LoVo (cell line): ENCODE measurements at places on chromosomes 3 and 15.

- peak; percentile 38 for DNase-seq
Measured at GRCh38 chr15:42033214-42033873, 12.5 kb upstream of the PLA2G4E start.

DNA sequence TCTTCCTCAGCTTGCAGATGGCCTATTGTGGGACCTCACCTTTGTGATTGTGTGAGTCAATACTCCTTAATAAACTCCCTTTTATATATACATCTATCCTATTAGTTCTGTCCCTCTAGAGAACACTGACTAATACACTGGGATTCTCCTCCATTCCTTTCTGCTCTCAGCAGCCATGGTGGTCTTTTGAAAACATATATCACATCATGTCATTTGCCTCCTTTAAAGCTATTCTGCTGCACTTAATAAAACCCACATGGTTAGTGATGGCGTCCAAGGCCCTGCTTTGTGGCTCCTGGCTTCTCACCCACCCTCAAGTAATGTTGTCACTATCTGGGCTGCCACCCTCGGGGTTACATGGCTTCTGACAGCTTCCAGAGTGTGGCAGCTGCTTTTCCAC lies 169.5 kb downstream of the CADPS start:
- no peak for DNase-seq

- DNase-seq = no peak
Measured at GRCh38 chr3:11591391-11592282, 52.1 kb downstream of the VGLL4 start.

- DNase-seq = no peak
Measured at GRCh38 chr3:144272680-144273079, 301.1 kb downstream of the DIPK2A start.

DNA sequence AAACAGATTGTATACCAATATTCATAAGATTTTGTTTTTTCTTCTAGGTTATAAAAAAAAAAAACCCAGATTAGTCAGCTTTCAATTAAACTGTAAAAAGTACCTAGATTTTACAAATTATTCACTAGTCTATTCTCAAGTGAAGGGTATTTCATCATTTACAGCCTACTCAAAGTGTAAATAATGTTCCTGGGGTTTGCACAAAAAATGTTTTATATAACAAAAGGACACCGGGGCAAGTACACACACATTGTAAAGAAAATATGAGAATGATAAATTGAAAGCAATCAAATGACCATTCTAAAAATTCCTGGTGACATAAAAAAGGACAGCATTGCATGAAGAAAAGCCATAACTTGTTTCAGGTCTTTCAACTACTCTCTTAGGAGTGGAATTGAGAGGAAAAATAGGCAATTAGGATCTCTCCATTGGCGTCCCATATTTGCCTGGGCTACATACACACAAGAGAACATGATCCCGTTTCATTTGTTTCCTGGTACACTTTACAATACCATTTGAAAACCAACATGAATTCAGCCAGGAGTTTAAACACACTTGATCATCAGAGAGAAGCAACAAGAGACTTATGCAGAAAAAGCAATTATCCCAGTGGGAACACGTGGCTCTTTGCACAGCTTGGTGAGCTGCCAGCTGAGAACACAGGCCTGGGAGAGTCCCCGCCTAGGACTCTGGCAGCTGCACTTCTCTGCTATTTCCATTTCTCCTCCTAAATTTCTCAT lies 1039.2 kb downstream of the ROBO1 start:
- DNase-seq = no peak

GRCh38 chr15:82047453-82048400 lies 1.9 kb upstream of the MEX3B start:
- no peak for DNase-seq

- DNase-seq = no peak
Measured at GRCh38 chr3:103968751-103969150, 1398.0 kb upstream of the ALCAM start.

- no peak for DNase-seq
Measured at GRCh38 chr15:63491979-63492378, 12.4 kb upstream of the USP3 start.

GRCh38 chr15:77836121-77836692 lies 203.5 kb upstream of the LINGO1 start:
- DNase-seq = no peak

DNA sequence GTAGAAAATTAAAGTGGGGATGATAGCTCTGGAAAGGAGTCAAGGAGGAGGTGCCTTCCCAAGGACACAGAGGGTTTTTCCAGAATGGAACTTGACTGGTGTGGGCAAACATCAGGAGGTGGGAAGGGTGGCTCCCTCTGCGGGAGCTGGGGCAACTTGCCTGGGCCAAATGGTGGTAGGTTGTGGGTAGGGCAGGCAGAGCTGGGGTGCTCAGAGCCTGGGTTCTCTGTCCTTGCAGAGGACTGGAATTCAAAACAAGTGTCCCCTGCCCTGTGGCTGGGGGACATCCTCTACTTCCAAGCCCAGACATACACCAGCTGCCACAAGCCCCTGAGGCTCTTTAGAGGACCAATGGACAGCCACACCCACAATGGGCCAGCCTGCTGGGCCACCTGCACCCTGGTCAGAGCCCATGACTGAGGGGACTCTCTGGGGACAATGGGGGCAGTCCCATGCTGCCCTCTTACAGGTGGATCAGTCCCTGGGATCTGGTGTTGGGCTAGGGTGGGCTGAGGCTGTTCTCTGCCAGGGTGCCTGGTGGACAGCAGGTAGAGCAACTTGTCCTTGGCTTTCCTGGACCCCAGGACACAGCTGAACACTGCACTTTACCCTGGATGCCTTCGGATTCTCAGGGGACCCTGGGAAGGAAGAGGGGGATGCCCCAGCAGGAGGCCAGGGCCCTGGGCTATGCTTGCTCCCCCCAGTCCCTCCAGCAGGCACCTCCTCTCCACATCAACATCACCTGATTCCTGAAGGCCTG lies 38.6 kb upstream of the CSPG4 start:
- no peak for DNase-seq

DNA sequence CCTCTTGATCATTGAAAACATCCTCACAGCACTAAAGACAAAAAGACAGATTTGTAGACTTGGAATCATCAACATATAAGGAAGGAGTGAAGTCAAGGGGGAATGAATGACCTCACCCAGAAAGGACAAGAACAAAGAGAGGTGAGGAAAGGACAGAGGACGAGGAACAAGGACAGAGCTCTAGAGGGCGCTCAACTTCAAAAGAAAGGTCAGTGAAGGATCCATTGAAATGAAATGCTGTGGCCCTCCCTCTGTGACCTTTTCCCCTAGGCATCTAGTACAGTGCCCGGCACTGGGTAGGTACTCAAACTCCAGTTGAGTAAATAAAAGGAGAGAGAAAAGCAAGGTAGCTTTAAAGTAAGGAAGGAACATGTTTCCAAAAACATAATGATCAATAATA lies 2.6 kb downstream of the ATP8B4 start:
- DNase-seq = peak; percentile 18

DNA sequence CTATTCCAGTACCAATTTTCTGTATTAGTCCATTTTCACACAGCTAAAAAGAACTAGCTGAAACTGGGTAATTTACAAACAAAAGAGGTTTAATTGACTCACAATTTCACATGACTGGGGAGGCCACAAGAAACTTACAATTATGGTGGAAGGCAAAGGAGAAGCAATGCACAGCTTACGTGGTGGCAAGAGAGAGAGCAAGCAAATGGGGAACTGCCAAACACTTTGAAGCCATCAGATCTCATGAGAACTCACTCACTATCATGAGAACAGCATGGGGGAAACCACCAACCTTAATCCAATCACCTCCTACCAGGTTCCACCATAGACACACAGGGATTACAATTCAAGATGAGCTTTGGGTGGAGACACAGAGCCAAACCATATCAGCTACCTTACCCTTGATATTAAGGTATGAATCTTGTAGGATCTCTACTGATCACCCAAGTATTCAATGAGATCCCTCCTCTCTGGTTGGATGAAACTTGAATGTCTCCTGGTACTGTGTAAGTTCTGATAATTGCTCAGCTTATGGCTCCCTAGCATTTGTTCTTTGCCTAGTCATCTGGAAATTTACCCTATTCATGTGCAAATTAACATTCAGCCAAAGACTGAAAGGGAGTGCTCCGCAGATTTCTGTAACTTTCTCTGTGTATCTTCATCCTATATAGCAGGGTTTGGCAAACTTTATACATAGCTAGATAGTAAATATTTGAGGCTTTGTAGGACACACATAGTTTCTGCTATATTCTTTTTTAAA lies 38.9 kb downstream of the MYL3 start:
- no peak for DNase-seq

GRCh38 chr15:87752250-87752951 lies 504.1 kb downstream of the NTRK3 start:
- DNase-seq = no peak

DNA sequence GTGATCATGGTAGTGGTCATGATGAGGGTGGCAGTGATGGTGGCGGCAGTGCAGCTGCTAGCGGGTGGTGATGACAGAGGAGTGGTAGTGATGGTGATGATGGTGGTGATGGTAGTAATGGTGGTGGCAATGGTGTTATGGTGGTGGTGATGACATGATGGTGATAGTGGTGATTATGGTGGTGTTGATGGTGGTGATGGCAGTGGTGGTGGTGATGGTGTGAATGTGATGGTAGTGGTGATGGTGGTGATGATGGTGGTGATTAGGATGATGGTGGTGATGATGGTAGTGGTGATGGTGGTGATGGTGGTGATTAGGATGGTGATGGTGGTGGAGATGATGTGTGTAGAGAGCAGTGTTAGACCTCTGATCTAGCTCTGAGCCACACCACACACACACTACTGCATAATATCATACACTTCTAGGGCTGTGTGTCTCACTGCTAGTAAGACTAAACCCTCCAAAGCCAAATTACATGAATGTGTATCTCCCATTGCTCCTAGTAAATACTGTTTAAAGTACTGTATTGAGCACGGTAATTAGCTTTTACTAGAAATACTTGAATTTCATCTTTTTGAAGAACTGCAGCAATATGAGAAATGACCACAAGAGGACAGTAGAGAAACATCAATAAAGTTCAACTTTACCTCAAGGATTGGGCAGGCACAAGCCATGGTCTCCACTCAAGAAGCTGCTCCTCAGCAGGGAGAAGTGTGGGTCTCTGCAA lies 28.8 kb downstream of the TMED3 start:
- no peak for DNase-seq

DNA sequence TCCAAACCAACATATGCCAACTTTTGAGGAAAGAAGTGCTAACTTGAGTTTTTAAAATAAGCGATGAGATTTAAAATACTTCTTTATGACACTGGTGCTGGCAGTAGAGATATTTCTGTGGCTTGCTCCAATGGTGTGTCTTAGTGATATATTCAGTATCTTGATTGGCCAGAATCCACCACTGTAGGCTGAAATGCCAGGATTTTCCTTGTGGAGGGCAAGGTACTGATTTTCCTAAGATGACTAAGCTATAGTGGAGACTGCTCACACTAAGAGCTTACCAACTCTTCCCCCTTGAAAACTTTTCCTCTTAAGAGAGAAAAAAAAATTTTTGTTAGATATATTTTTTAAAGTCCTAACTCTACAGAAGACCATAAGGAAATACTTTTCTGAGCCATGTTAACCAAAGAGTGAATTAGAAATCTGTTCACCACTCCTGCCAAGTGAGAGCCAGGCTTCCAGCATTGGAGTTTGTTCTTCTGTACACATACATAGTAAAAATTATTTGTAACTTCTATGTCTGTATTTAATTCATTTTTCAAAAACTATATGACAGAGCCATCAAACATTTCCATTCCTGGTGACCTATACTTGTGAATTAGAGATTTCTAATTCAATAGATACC lies 109.1 kb downstream of the PPP2R3A start:
- DNase-seq = no peak

DNA sequence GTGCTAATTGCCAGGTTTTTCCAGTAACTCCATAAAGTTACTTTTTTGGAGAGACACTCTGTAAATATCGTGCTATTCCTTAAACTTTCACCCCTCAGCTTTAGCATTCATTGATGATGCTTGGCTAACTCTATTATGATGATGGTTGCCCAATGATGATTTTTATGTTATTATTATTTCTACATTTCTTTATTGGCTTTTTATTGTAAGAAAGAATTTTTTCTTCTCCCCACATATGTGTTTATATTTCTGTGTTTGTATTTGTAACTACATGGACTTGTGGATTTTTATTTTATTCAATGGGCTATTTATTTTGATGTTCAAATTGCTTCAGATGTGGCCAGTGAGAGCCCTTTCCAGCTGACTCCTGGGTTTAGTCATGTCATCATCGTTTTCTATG lies 162.5 kb upstream of the BHLHE40 start:
- no peak for DNase-seq

DNA sequence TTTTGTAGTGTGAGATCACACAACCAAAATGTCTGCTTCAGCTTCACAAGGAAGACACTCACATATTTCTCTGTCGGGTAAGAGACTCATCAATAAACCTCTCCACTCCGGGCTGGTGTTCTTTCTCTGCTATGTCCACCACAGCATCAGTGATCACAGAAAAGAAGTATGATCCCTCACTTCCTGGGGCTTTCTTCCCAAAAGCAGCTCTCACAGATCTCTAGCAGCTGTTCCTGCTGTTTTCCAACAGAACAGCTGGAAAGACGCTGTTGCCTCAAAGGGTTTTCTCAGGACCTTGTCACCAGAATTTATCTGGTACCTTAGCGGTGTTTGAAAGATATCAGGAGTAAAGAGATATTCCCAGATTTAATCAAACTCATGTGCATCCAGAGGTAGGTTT lies 46.4 kb downstream of the GATM start:
- no peak for DNase-seq

DNA sequence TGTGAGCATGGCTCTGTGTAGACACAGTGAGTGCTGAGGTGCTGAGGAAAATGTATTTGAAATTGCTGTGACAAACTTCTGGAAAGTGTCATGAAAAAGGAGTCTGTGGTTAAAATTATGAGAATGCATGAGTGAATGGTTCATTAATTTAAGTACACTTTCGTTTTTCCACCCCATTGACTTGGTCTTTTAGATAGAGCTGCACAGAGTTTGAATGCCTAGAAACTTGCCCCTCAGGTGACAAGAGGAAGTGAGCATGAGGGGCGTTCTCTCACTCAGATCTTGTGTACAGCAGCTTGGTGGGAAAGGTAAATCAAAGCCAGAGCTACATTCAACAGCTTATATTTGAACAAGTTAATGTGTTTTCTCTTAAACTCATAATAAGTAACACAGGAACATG lies 296.8 kb downstream of the WDR72 start:
- no peak for DNase-seq

DNA sequence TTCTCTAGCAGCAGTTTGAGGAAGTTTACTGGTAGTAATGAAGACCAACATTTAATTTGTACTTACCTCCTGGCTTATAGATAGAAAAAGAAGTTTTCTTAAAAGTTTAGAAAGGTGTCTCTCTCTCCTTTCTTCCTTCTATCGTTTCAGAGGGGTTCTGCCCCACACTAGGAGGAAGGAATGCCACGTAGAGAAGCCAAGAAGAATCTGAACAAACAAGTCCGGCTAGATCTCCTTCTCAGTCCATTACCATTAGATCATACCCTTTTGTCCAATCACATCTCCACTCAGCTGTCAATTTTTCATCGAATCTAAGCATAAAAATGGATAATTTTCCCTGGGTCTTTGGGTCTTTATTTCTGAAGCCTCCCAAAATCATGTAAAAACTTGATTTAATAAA lies 1048.1 kb downstream of the SI start:
- no peak for DNase-seq

GRCh38 chr3:150370999-150371398 lies 37.1 kb upstream of the TSC22D2 start:
- DNase-seq = no peak
